Activated CD4-positive, alpha-beta T cell treated with anti-CD3 and anti-CD28 coated beads for 4 hours (primary cell): ENCODE measurements at places on chromosomes 1 and 21.

DNA sequence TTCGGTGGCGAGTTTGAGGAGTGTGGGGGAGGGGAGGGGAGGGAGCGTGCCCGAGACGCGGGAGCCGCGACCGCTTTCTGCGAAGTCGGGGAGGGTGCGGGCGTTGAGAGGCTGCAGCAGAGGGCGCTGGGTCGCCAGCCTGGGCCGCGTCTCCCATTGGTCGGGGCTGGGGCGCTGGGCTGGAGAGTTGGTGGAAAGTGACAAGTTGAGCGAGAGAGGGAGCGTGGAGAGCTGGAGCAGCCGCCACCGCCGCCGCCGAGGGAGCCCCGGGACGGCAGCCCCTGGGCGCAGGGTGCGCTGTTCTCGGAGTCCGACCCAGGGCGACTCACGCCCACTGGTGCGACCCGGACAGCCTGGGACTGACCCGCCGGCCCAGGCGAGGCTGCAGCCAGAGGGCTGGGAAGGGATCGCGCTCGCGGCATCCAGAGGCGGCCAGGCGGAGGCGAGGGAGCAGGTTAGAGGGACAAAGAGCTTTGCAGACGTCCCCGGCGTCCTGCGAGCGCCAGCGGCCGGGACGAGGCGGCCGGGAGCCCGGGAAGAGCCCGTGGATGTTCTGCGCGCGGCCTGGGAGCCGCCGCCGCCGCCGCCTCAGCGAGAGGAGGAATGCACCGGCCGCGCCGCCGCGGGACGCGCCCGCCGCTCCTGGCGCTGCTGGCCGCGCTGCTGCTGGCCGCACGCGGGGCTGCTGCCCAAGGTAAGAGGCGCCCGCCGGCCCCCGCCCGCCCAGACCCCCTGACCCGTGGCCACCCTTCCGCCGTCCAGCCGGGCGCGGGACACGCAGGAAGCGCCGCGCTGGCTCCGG, at the start of gene ROR1:
Gene ROR1, plus strand, starts transcription at position 203 of the 802 bp plus-strand sequence.
- peak; percentile 3 for DNase-seq

- DNase-seq: no peak
These were observed 7.2 kb downstream of the C1orf35 start for GRCh38 chr1:228095938-228096337.

DNA sequence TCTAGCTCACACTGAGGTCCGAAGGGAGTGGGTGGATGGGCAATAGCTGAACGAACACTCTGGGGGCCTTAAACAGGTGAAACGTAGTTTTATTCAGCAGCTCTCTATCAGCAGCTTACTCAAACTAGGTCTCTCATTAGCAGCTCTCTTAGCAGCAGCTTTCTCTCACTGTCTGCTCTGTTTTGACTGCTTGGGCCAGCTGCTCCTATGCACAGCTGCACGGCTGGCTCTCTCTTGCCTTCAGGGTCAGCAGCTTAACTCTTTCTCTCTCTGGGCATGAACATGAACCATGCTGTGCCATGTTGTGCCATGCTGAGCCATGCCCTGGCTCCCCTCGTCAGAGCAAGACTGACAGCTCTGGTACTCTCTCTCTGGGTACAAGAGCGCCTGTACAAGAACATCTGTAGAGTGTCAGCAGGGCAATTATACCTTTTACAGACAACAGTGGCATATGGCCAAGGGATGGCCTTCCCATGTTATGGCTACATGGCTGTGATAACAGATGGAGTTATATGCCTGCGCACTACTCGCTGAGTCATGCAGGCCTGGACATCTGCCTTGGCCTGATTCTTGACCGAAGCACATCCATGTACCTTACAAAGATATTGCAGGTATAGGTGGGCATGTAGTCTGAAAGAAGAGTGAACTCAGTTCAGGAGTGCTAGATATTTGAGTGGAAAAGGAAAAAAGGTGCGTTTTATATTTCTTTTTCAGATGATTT, 152.4 kb downstream of the LEPR start:
- no peak for DNase-seq

GRCh38 chr1:65156910-65157545, 9.0 kb downstream of the AK4 start:
- no peak for DNase-seq

DNA sequence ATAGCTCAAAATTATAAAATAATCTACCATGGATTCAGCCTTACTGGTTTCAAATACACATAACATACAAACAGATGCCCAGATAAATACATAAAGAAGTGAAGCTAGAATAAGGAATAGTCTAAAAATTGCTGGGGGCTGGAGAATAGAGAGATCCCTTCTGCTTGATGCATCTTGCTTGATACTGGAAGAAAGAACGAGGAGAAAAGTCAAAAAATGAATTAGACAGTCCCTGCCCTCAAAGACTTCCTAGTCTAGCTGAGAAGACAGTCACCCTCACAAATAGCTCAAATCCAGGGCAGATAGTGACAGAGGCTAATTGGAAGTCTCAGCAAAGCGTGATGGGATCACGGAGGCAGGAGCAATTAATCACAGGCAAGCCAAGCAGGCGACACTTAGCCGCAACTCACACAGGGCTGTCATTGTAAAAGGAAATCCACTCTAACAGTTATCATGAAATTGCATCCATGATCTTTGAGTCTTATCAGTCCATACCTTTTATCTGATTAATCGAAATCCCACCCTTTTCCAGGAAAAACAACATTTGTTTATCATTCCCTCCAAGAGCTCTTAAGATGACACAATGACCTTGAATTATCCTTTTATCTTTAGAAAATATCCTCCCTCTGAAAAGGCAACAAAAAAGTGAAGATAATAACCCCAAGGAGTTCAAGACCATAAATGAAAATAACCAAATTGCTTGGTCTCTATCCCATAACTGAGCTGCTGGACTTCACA, 59.7 kb upstream of the TIAM1 start:
- no peak for DNase-seq

DNA sequence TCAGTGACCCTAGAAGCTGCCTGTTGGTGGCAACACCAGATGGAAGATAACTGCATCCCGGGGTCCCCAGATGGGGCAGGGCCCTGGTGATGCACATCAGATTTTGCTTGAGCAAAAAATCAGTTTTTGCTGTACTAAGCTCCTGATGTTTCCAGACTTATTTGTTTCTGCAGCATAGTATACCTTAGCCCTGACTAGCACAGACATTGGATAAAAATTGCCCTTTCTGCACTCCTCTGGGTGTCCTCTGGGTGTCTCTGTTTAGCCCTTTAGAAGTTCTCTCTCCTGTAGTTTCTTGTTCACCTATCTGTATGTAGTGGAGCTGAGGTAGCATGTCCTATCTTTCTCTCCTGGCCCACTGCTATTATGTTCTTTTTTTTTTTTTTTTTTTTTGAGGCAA, 30.3 kb upstream of the PLA2G2C start:
- no peak for DNase-seq

DNA sequence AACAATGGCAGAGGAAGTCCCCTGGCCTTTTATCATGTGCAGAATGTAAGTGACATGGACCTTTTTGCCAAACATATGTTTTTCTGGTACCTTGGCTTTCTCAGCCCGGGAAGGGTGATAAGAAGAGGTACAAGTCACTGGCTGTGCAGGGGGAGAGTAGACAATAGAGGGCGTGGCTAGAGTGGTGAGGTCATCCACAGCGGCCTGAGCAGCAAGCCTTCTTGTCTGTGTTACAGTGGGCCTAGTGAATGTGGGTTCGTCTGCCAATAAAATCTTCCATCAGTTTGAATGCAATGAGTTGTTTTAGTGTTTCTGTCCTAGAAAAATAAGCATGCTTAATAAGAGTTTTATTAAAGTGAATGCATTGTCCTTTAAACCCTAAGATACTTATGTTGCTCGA, 59.0 kb upstream of the PGD start:
- DNase-seq: no peak

DNA sequence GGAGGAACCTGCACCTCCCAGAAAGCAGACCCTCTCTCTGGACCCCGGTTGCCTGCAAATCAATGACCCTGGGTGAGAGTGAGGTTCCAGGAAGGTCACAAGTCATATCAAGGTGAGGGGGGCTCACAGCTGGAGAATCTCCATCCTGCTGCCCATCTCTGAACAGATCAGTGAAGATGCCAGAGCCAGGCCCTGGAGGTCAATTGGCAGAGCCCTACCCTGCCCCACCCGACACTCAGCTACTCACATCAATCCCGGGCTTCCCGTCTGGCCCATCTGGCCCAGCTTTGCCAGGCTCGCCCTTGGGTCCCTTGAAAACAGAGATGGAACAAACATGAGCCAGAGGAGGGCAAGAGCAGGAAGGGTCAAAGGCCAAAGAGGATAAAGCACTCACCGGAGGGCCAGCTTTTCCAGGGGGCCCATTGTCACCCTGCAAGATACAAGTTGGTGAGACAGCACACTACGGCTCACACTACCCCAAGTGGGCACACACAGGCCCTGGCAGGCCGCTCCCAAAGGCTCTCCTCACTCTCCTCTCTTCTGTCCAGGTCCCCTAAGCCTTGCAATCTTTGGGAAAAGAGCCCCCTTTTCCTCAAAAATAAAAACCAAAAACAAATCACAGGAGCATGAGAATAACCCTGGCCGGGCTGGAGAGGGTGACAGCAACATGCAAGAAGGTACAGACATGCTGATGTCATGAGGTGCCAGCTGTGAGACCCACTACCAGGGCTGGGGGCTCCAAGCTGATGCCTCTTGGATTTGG, 2.9 kb downstream of the COL9A2 start:
- no peak for DNase-seq

- DNase-seq: no peak
These were observed 32.6 kb downstream of the ATP1B1 start for GRCh38 chr1:169138866-169139670.

GRCh38 chr1:112322018-112322417, 74.0 kb upstream of the CTTNBP2NL start:
- DNase-seq: no peak

DNA sequence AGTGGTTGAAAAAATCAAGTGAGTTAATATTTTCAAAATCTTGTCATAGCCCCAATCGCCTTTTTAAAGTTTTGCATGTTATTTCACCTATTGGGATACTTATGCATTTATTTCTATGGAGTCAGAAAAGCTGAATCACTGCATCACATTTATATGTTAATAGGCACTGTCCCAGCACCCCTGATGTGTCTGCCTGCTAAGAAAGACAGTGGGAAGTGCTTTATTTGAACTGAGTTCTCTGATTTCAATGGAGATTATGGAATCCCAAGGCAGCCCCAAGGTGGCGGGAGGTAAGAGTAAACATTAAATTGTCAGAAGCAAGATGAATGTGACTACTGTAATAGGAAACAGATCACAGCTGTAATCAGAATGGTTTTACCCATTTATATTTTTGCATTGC, 2225.7 kb downstream of the NCAM2 start:
- DNase-seq: no peak

DNA sequence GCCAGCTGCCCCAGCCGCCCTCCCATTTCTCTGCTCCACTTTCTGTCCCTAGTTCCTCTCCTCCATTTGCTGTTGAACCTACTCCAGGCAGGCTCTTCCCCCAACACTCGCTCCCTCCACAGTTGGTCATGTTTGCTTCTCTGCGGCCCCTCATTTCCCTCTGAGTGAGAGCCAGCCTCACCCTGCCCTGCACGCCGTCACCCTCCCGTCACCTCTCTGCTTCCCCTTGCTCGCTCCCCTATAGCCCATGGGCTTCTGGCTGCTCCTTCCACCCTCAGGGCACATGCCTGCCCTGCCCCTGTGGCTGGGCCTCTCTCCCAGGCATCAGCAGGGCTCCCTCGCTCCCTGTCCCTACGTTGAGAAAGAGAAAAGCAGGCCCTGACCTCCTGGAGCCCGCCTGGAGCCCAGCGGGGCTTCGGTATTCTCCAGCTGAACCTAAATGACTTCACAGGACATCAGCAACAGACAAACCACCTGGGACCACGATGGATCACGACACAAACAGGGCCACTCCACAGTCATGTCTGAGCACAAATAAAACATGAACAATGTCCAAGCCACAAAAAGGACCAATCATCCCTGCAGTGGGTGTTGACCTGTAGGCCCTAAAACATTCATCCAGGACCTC, 13.3 kb upstream of the THEMIS2 start:
- no peak for DNase-seq

DNA sequence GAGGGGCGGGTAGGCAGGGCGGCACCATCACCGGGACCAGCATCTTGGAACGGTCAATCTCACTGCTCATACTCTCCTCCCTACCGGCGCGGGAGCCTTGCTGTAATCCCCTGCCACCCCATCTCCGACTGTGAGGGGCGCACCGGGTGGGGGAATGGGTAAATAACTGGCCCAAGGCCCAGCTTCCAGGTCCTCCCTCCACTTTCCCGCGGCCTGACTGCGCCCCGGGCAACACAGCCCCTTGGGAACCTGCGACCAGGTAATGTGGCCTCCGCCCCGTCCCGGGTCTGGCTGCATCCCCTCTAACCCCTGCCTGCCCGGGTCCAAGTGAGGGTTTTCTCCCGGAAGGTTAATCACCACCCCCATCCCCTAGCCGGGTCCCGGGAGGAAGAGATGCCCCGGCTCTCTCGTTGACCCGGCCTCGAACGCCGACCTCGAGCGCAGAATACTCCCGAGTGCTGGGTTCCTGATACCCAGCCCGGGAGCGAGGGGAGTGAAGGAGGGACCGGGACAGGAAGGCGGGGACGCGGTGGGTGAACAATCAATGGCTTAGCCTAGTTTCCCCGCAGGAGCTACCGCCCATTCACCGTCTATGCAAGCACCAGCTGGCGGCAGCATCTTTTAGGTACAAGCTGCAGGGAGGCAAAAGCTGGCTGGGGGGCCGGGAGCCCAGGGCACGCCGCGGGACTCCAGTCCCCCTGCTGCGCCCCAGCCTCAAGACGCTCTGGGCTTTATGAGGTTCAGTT, 5.9 kb upstream of the LHX9 start:
- no peak for DNase-seq

DNA sequence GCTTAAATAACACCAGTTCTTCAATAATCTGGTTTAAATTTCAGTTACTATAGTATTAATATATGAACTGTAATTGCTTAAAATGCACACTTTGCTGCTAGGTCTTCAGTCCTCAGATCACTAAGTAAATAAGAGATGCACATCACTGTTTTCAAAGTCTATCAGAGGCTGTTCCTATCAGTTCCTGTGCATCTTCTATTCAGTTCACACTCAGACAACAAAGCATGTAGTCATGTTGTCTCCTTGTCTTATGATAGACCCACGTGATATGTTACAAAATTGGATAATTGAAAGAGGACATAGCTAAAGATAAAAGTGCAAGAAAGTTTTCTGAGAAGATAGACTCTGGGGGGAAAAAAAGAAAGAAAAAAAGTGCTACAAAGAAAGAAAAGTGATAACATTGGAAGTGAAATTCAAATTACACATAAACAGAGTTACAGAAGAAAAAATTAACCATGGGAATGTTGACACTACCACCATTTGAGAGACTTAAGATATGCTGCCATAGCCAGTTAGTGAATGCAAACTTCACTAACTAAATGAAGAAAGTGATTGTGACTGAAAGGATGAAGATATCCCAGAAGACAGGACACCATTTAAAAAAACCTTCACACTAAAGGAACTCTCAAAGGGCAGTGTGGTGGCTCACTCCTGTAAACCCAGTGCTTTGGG, 33.9 kb upstream of the TSNAX start:
- no peak for DNase-seq

DNA sequence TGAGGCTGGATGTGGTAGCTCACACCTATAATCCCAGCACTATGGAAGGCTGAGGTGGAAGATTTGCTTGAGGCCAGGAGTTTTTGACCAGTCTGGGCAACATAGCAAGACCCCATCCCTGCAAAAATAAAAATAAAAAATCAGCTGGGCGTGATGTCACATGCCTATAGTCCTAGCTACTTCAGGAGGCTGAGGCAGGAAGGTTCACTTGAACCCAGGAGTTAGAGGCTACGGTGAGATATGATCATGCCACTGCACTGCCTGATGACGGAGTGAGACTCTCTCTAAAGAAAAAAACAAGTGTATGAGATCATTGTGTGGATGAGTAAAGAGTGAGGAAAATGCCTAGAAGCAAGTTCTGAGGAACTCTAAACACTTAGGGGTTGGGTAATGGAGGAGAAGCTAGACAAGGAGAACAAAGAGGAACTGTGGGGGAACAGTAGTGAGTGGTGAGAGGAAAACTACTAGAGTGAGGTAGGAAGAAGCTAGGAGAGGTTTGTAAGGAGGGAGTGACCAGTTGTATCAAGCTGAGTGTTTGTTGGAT, 17.0 kb downstream of the CLIC4 start:
- no peak for DNase-seq
